NCI-H1092 (cell line): ENCODE measurements at places on chromosomes 5 and 9.

GRCh38 chr9:113963696-113964494, 87.8 kb downstream of the ZNF618 start:
- no peak for DNase-seq

DNA sequence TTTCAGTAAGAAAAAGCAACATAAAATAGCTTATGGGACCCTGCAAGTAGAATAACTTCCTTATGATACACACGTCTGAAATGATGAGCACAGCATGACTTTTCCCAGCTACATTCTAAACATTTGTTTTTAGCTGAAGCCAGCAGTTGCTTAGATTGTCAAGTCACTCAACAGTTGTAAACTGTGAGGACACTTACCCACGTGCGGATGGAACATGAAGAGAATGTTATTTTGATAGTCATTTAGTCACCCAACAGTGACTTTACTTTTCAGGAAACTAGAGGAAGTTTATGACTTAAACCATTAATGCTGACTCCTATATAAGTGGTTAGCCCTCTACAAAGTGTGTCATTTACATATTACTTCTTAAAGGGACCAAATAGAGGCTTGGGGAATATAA, 3.0 kb downstream of the HACD4 start:
- no peak for DNase-seq

- DNase-seq = no peak
These were observed 13.0 kb upstream of the OSMR start for GRCh38 chr5:38832810-38833209.

GRCh38 chr5:80964919-80965318, 4.8 kb downstream of the RASGRF2 start:
- no peak for DNase-seq

DNA sequence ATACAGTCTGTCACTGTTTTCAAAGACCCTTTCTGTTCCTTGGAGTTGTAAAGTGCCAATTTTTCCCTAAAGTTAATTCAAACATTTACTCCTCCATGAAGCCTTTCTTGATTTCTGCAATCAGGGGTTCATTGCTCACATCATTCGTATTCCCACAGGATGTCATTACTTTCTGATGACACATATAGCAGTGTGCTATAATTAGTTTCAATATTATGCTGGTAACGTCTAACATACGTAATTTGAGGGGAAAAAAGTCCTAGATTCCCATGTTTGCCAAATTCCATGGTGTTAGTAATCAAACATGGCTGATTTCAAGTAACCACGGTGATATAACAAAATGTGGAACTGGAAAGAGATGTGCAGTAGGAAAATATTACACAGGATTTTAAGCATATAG, 468.2 kb upstream of the MEF2C start:
- no peak for DNase-seq
